PC-9 (cell line): ENCODE measurements at places on chromosomes 3 and 15. TPM values are rescaled to one million over a fixed set of nuclear protein-coding genes. Genes with fewer than 3 reads are reported as not detected.

DNA sequence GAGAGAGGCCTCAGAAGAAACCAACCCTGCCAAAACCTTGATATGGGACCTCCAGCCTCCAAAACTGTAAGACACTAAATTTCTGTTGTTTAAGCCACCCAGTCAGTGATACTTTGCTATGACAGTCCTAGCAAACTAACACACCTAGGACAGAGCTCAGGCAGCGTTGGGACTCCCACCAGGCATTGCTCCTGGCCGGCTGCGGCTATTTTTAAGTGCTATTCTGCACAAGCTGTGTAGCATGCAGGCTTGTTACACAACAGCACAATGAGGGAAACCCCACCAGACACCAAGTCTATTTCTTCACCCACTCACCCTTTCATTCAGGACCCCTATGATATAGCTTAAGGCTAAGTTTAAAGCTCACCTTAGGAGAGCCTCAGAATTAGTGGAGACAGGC, 47.0 kb upstream of the GNB5 start:
- H3K4me3 ChIP-seq: no peak overlapping the region
- no peak for DNase-seq
- H3K36me3 ChIP-seq: no peaks in the 10 kb centered on the region

GRCh38 chr15:78060232-78060631, 17.3 kb downstream of the TBC1D2B start:
- no peaks in the 10 kb centered on the region for H3K36me3 ChIP-seq
- no peak for DNase-seq
- H3K27me3 ChIP-seq: no peaks in the 10 kb centered on the region
- H3K27ac ChIP-seq: no peak overlapping the region
- H3K4me1 ChIP-seq: peaks cover 55% of the 10 kb centered on the region

DNA sequence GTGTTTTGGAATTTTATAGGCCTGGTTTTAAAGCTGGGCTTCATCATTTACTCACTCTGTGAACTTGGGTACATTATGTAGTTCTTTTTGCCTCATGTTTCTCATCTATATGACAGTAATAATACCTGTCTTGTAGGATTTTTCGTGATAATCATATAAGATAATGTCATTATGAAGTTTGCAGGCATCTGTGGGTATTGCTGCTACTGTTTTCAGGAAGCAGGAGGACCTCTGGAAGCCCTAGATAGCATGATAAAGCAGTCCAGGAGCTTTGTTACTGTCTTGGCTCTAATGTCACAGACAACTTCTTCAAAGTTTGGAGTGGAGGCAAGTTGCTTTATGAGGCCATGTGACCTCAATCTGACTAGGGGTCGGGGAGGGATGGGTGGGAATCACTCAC, 145.0 kb upstream of the MEIS2 start:
- no peaks in the 10 kb centered on the region for H3K36me3 ChIP-seq
- no peak overlapping the region for H3K4me3 ChIP-seq
- no peaks in the 10 kb centered on the region for H3K4me1 ChIP-seq
- H3K27me3 ChIP-seq: no peaks in the 10 kb centered on the region

DNA sequence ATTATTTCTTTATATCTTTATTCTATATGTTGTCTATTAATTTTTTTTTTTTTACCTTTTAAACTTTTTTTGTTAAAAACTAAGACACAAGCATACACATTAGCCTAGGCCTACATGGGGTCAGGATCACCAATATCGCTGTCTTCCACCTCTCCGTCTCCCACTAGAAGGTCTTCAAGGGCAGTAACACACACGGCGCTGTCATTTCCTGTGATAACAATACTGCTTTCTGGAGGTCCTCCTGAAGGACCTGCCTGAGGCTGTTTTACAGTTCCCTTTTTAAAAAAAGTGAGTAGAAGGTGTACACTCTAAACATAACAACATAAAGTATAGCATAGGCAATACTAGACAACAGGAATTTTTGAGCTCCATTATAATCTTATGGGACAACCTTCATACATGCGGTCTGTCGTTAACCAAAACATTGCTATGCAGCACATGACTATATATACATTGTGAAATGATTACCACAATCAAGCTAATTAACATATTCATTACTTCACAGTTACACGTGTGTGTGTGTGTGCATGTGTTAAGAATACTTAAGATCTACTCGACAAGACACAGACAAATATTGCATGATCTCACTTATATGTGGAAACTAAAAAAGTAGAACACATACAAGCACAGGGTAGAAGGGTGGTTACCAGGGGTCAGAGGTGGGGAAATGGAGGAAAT, 20.8 kb downstream of the RAB6B start:
- peaks cover 7% of the 10 kb centered on the region; the same call in 1 of the 2 replicates for H3K27me3 ChIP-seq
- H3K4me3 ChIP-seq: no peak overlapping the region
- no peaks in the 10 kb centered on the region for H3K4me1 ChIP-seq

DNA sequence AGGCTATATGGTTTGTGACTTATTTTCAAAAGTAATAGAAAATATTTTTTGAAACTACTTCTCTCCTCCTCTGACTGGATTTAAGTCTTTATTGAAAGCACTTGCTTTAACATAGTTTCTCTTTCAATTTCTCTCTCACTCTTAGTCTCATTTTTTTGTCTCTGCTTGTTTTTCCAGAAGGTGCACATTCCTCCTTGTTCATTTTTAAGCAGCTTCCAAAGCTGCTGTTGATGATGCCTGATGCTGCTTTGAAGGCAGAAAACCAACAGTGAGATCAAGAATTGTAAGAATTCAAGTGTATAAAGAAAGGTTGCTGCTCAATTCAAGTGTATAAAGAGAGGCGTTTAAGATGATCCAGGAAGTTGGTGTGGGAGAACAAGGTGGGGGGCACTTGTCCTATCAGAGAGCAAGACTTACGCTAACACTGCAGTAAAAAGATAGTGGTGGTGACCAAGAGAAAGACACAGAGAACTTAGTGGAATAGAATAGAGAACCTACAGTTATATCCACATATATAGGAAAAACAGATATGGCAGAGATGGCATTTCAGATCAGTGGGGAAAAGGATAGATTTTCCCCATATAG, 12.1 kb downstream of the NR2C2 start:
- no peak overlapping the region for H3K27ac ChIP-seq
- no peak overlapping the region for H3K4me3 ChIP-seq
- DNase-seq: no peak
- H3K4me1 ChIP-seq: no peaks in the 10 kb centered on the region
- H3K27me3 ChIP-seq: no peaks in the 10 kb centered on the region

DNA sequence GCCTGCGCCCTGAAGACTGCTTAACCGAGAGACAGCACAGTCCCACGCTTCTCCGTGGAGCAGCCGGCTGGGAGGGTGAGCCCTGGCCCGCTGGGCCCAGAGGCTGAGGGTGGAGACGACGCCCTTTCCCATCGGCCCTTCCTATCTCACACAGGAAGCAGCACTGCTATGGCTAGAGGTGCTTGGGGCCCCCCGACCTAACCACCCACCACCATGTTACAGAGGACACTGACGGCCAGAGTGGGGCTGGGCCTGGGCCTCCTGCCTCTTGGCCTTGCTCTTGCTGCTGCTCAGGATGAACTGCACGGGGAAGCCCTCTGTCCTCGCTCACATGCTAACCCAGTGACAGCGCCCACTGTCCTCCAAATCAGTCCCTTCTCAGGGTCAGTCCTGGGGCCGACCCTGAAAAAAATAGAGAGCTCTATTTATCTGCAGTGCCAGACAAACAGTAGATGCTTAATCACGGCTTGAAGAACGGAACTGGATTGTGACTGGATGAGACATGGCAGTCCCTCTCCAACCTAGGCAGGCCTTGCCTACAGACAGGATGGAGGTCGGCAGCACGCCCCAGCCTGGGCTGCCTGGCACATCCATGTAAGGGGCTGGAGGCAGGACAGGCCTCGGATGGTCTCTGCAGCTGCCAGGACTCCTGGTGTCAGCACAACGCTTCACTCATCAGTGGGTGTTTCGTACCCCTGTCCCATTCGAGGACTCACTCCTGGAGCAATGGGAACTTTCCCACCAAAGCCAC, 14.2 kb downstream of the TMEM44 start:
- H3K4me3 ChIP-seq: no peak overlapping the region
- 0 out of 2 replicates have a peak, but pooled peaks cover 4% of the 10 kb centered on the region for H3K4me1 ChIP-seq
- no peak for DNase-seq
- no peak overlapping the region for H3K27ac ChIP-seq
- H3K36me3 ChIP-seq: no peaks in the 10 kb centered on the region

DNA sequence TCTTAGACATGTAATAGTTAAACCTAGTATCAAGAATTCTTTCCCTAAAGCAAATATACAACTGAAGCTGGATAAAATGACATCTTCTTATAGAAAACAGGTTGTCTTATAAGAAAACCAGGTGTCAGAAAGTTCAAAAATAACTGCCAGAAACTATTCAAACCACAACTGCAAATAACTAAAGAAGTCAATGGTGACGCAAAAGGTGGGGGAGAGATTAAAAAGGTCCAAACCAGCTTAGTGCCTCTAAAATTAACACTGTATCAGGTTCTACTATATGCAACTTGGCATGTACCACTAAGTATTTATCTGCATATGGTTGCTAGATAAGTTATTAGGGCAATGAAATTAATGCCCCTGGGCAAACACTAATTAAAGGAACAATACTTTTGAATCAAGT, 136.8 kb downstream of the TBL1XR1 start:
- H3K4me1 ChIP-seq: 0 out of 2 replicates have a peak, but pooled peaks cover 6% of the 10 kb centered on the region
- H3K27ac ChIP-seq: no peak overlapping the region
- peaks cover 64% of the 10 kb centered on the region for H3K36me3 ChIP-seq
- no peak for DNase-seq
- H3K4me3 ChIP-seq: no peak overlapping the region

GRCh38 chr3:143343944-143344343, 224.4 kb downstream of the CHST2 start:
- no peak overlapping the region for H3K4me3 ChIP-seq
- no peaks in the 10 kb centered on the region for H3K27me3 ChIP-seq
- DNase-seq: no peak

DPPA2 gene
- not detected in 2 replicates for total RNA-seq

NAALADL2 gene
- total RNA-seq: 10.6 and 12.8 TPM in 2 replicates
